ENCODE measurements at places on chromosomes 6 and 20. TPM values are rescaled to one million over a fixed set of nuclear protein-coding genes. Genes with fewer than 3 reads are reported as not detected.

DEFB123 gene
- not detected for total RNA-seq

C6orf132 gene
- 0.40 TPM for total RNA-seq

NRN1 gene
- total RNA-seq, result 4.8 TPM

F13A1 gene
- total RNA-seq, result not detected

CHRNA4 gene
- not detected for total RNA-seq

CNKSR3 gene
- not detected for total RNA-seq

TIAM2 gene
- 86.9 TPM for total RNA-seq

IGF2R gene
- 77.9 TPM for total RNA-seq

ENPP1 gene
- total RNA-seq, result 0.58 TPM

SYCP2 gene
- total RNA-seq, result 5.3 TPM

C20orf141 gene
- total RNA-seq, result not detected

NSFL1C gene
- total RNA-seq, result 109 TPM

DSP gene
- 0.02 TPM for total RNA-seq

HTR1B gene
- total RNA-seq, result not detected

SAMD3 gene
- total RNA-seq, result 2.5 TPM

IDH3B gene
- total RNA-seq, result 121 TPM

RFX6 gene
- not detected for total RNA-seq

ANGPT4 gene
- not detected for total RNA-seq

SIRPB1 gene
- 2.8 TPM for total RNA-seq

CLDN20 gene
- total RNA-seq, result 0.21 TPM

SERPINB6 gene
- 36.2 TPM for total RNA-seq

CCN5 gene
- not detected for total RNA-seq

NR2E1 gene
- not detected for total RNA-seq

TRIM26 gene
- 60.1 TPM for total RNA-seq

CDYL gene
- total RNA-seq, result 24.4 TPM

TTI1 gene
- total RNA-seq, result 48.8 TPM

ETV7 gene
- 0.54 TPM for total RNA-seq

CRISP2 gene
- total RNA-seq, result not detected

PTK6 gene
- 0.35 TPM for total RNA-seq

ULBP1 gene
- 0.49 TPM for total RNA-seq

AURKA gene
- 42.6 TPM for total RNA-seq

WFDC2 gene
- not detected for total RNA-seq

HUS1B gene
- total RNA-seq, result 2.1 TPM

HCRTR2 gene
- total RNA-seq, result not detected

C20orf144 gene
- 0.26 TPM for total RNA-seq

DHX35 gene
- total RNA-seq, result 15.9 TPM

WFDC5 gene
- total RNA-seq, result not detected

BTNL2 gene
- not detected for total RNA-seq

PXMP4 gene
- 5.5 TPM for total RNA-seq

RALGAPB gene
- 29.8 TPM for total RNA-seq

SYNDIG1 gene
- not detected for total RNA-seq

Measured in activated CD4-positive, alpha-beta T cell treated with anti-CD3 and anti-CD28 coated beads, Interleukin-2, amount 10 ng/mL, durations not matched to agents 24 days and 14 days (primary cell).